Stimulated activated CD8-positive, alpha-beta memory T cell treated with anti-CD3 and anti-CD28 coated beads, Interleukin-15, amount 100 ng/mL, for 1 hour (primary cell): ENCODE measurements at places on chromosomes 13 and 19.

DNA sequence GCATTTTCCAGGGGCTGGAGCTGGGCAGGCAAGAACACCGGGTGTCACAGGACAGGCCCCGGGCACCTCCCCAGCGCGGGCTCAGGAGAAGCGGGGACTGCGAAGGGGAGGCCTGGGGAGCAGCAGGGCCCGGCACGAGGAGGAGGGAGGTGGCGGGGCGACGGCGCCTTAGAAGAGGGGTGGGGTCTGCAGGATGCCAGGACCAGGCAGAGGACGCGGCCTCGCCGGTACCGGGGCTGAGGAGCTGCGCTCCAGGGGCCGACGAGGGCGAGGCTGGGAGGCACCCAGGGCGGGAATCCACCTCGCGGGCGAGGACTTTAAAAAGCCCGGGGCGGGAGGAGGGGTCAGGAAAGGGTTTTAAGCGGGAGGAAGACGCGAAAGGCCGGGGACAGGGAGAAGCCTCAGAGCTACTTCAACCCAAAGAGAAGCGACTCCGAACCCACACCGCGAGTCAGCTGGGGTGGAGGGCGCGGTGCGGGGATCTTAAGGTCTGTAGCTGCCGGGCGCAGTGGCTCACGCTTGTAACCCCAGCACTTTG, 665 bp downstream of the ZNF347 start:
- peak; percentile 1 for DNase-seq

DNA sequence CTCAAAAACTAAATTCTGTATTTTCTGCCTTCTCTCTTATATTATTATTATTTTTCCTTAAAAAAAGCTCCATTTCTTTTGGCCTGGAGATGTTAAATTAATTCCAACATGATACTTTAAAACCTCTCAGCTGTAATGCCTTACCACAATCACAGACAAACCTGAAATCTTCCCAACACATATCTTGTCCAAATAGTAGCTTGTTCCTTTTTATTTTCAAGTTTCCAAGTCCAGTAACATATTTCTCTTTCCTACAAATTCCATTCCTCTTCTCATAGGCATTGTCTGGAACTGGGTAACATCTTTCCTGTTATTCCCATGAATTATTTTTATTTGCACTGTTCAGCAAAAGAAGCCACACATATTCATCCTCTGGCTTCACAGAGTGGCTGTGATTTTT, 137.0 kb downstream of the SLITRK6 start:
- no peak for DNase-seq

GRCh38 chr13:101393140-101393539, 23.2 kb downstream of the NALCN start:
- DNase-seq, result no peak

- no peak for DNase-seq
These were observed 60.1 kb upstream of the MYCBP2 start for GRCh38 chr13:77386880-77387606.

- DNase-seq, result no peak
These were observed 8.9 kb downstream of the PIP5K1C start for GRCh38 chr19:3691372-3691716.

- DNase-seq, result no peak
These were observed 24.2 kb downstream of the PCDH20 start for GRCh38 chr13:61391426-61391825.

GRCh38 chr13:99305158-99305557, 2.0 kb downstream of the GPR183 start:
- DNase-seq, result no peak

- no peak for DNase-seq
These were observed 12.5 kb downstream of the ARID3A start for GRCh38 chr19:938233-938923.

- DNase-seq, result no peak
These were observed 62.4 kb upstream of the KLHL1 start for GRCh38 chr13:70170689-70171088.

GRCh38 chr13:91362908-91363307, 15.4 kb downstream of the MIR17HG start:
- DNase-seq, result no peak

GRCh38 chr19:45103156-45103507, 10.2 kb downstream of the PPP1R37 start:
- DNase-seq, result no peak

GRCh38 chr19:51186323-51186722, 38.6 kb upstream of the CD33 start:
- no peak for DNase-seq

- DNase-seq, result no peak
These were observed 6.8 kb downstream of the TMED1 start for GRCh38 chr19:10828981-10829821.

- no peak for DNase-seq
These were observed 134.1 kb downstream of the KATNAL1 start for GRCh38 chr13:30173303-30173610.

- DNase-seq, result no peak
These were observed 1.2 kb downstream of the PSPC1 start for GRCh38 chr13:19781526-19781925.

GRCh38 chr19:19213426-19214158, 1.8 kb downstream of the NCAN start:
- no peak for DNase-seq

- DNase-seq, result no peak
These were observed 16.0 kb downstream of the IZUMO4 start for GRCh38 chr19:2112516-2113320.

- no peak for DNase-seq
These were observed 95.2 kb downstream of the GGACT start for GRCh38 chr13:100493418-100493817.

GRCh38 chr19:38375098-38375493, 725 bp downstream of the PSMD8 start:
- DNase-seq, result no peak

- DNase-seq, result no peak
These were observed 6.0 kb downstream of the RAB11B start for GRCh38 chr19:8396185-8396562.

- DNase-seq, result no peak
These were observed 4.1 kb upstream of the C19orf53 start for GRCh38 chr19:13770013-13770635.

- DNase-seq, result no peak
These were observed at the start of the genes PRDX2 and THSD8 for GRCh38 chr19:12801466-12802266. Gene PRDX2 (minus strand): TSS chr19:12801800. CDS start chr19:12801261, 539 bp downstream. Gene THSD8 (plus strand): TSS chr19:12802069. CDS start chr19:12802072, 3 bp downstream.

GRCh38 chr13:70964124-70964523, 855.9 kb upstream of the KLHL1 start:
- no peak for DNase-seq

DNA sequence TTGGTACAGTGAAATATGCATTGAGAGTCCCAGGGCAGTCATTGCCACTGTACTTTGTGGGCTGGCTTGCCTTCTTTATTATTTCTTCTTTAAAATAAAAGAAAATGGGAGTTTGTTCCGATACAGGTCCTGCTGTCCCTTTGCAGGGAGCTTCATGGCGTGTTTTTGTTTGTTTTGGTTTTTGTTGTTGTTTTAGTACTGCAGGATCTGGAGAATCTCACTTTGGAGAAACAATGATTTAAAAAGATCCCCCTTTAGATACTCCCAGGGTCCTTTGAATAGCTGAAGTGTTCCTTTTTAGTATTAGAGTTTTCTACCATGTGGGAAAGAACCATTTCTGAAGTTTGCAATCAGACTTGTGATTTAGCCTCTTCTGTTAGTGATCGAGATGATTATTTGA, 11.1 kb downstream of the CHAF1A start:
- DNase-seq, result no peak

DNA sequence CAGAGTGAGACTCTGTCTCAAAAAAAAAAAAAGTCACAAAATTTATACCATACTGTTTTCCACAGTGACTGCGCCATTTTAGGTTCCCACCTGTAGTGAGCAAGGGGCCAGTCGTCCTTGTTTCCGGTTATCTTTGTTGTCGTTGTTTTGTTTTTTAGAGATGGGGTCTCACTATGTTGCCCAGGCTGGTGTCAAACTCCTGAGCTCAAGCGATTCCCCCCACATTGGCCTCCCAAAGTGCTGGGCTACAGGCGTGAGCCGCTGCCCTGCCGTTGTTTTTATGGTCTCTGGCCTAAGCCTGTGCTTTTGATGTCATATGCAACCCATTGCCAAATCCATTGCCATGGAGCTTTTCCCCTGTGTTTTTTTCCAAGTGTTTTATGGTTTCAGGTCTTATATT, 3.3 kb downstream of the UPF3A start:
- no peak for DNase-seq

- no peak for DNase-seq
These were observed 33.3 kb upstream of the MICU2 start for GRCh38 chr13:21637296-21637695.

DNA sequence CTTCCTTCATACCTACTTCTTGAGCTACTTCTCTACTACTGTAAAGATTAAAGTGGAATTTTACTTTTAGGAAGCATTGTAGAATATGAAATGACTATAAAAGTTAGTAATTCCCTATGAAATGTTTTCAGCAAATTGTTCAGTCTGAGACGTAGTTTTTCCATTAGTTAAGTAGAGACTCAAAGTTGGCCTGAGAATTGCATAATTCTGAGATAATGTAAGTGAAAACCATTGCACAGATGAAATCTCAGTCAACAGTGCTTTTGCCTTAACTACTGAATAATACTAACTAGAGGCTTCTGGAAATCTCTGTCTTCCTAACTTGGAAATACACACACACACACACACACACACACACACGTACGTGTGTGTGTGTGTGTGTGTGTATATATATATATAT, 125.9 kb downstream of the FGF14 start:
- no peak for DNase-seq

DNA sequence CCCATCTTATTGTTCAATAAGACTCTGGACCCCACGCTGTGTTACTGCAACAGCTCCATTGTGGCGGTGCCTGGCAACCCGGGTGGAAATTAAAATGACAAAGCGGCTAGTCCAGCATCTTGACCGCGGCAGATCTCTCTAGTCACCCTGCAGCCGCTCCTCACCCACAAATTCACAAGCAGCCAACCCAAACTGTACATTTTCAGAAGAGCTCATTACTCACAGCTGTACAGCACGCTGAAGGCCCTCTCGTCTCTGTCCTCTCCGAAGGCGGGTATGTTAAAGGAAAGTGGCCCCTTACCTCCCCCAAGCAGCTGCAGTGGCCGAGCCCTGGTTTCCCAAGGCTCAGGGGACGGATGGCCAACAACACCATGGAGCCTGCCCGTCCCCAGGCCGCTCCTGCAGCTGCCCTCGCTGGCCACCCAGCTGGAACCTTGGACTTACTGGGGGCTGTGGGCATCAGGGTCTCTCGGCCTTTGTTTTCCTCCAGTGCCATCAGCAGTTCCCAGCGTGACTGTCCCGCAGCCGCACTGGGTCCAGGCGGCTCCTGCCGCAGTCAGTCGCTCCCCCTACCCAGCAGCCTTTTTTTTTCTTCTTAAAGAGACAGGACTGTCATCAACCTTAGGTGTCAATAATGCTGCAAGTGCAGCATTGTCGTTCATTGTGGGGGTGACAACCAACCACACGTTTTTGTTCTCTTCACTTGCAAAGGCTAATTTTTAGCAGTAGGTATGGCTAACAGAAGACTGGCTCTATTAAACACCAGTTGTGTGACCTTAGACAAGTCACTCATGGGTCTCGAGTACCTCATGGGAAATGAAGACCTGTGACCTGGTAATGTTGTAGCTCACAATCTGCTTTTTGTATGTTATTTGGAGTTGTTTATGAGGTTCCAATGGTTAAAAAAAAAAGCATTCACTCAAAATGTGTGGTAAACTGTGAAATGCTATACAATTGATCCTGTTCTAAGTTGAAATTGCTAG, at the start of gene SACS:
Gene SACS (minus strand): TSS at position 532 of the 983 bp plus-strand sequence. CDS start 22,463 bp downstream, outside the sequence.
- no peak for DNase-seq

GRCh38 chr13:74675182-74675581, 541.0 kb upstream of the KLF12 start:
- no peak for DNase-seq

GRCh38 chr13:22032905-22033304, 362.0 kb downstream of the FGF9 start:
- DNase-seq, result no peak

- no peak for DNase-seq
These were observed 137.3 kb upstream of the FNDC3A start for GRCh38 chr13:48838193-48838973.

GRCh38 chr13:33561627-33562026, 256.3 kb upstream of the RFC3 start:
- DNase-seq, result no peak

GRCh38 chr13:83515268-83516015, 366.8 kb downstream of the SLITRK1 start:
- DNase-seq, result no peak

GRCh38 chr13:37791699-37792098, 77.9 kb downstream of the TRPC4 start:
- DNase-seq, result no peak

- DNase-seq, result no peak
These were observed 19.6 kb downstream of the SULT2B1 start for GRCh38 chr19:48571378-48572162.

DNA sequence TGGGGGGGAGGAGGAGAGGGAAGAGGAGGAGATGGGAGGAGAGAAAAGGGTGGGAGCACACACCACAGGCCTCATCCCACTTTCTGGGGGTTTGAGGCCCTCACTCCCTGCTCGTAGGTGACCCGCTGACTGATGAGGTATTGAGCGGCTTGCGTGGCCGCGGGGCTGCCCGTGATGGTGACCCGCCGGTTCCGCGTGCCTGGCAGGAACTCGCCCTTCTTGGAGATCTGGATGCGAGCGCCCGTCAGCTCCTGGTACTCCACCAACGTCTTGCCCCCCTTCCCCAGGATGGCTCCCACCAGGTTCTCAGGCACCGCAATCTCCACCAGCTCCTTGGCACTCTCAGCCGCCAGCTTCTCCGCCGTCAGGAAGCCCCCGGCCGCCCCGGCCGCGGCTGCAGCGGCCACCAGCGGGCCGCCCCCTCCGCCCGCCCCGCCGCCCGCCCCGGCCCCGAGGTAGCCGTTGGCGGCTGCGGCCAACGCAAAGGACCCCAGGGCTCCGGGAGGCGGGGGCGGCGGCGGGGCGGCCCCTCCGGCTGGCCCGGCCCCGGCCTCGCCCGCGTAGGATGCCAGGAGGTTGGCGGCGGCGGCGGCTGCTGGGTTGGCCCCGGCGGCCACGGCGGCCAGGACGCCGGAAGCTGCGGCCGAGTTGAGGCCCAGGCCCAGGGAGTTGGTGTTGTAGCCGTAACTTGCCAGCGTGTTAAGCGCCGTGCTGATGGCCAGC, 25.4 kb upstream of the NANOS2 start:
- DNase-seq, result no peak

- DNase-seq, result no peak
These were observed 3.4 kb downstream of the PTGIR start for GRCh38 chr19:46621191-46622117.

DNA sequence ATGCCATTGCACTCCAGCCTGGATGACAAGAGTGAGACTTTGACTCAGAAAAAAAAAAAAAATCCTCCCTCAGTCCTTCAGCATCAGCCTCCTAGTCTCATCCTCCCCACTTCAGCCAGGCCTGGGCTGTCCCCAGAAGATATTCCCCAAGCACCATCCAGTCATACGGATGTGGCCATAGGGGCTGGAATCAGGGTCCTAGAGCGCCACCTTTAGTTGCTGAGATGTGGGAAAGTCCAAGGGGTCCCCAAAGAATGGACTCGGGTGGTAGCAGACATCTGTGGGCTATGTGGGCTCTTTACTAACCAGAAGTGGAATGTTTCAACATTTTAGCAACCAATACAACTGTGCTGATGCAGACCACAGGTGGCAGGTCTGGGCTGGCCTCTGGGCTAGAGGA, 3.1 kb upstream of the TYROBP start:
- DNase-seq, result no peak
